ENCODE measurements at places on chromosomes 12 and 14. TPM values are rescaled to one million over a fixed set of nuclear protein-coding genes. Genes with fewer than 3 reads are reported as not detected.

GRCh38 chr12:25051171-25051570 is 102.3 kb upstream of the BCAT1 start:
- no peaks in the 10 kb centered on the region for H3K36me3 ChIP-seq
- no peaks in the 10 kb centered on the region for H3K27me3 ChIP-seq
- peaks cover 28% of the 10 kb centered on the region for H3K4me1 ChIP-seq
- no peak overlapping the region for H3K4me3 ChIP-seq
- peak overlapping the region; percentile 83 for H3K27ac ChIP-seq

The RHNO1 gene
- 12.8 TPM for total RNA-seq

DNA sequence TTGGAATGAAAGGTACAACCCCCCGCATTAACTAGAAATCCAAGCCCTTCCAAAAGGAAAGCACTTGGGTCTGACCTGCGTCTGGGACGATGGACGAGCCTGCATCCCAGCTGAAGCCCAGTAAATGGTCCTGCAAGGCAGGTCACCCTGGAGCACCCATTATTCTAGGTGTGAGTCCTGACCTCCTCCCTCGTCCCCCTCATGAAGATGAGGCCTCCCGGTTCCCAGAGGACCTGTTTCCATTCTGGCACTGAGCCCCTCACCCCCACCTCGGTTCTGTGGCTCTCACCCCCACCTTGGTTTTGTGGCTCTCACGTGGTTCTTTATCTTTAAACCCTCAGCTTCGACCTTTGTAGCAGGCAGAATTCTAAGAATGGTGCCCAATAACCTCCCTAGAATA is 7.3 kb downstream of the IFI27 start:
- H3K4me3 ChIP-seq = no peak overlapping the region
- H3K27ac ChIP-seq = no peak overlapping the region
- H3K4me1 ChIP-seq = peaks cover 9% of the 10 kb centered on the region
- no peaks in the 10 kb centered on the region for H3K27me3 ChIP-seq

The RFX4 gene
- total RNA-seq = not detected

The PIANP gene
- total RNA-seq = 0.18 TPM

The RASSF9 gene
- total RNA-seq = 11.0 TPM

The PMCH gene
- not detected for total RNA-seq

The REM2 gene
- total RNA-seq = 0.83 TPM

GRCh38 chr12:93982771-93983315 is 165.5 kb upstream of the PLXNC1 start:
- H3K4me1 ChIP-seq = peaks cover 8% of the 10 kb centered on the region
- H3K27ac ChIP-seq = no peak overlapping the region
- no peaks in the 10 kb centered on the region for H3K27me3 ChIP-seq
- H3K4me3 ChIP-seq = no peak overlapping the region
- DNase-seq = no peak
- H3K36me3 ChIP-seq = no peaks in the 10 kb centered on the region

- DNase-seq = no peak
- H3K4me3 ChIP-seq = peak overlapping the region; percentile 75
- peak overlapping the region; percentile 87 for H3K27ac ChIP-seq
- no peaks in the 10 kb centered on the region for H3K27me3 ChIP-seq
Observed at GRCh38 chr14:102525219-102525928, 15.8 kb upstream of the ANKRD9 start.

The CABP1 gene
- total RNA-seq = 0.30 TPM

DNA sequence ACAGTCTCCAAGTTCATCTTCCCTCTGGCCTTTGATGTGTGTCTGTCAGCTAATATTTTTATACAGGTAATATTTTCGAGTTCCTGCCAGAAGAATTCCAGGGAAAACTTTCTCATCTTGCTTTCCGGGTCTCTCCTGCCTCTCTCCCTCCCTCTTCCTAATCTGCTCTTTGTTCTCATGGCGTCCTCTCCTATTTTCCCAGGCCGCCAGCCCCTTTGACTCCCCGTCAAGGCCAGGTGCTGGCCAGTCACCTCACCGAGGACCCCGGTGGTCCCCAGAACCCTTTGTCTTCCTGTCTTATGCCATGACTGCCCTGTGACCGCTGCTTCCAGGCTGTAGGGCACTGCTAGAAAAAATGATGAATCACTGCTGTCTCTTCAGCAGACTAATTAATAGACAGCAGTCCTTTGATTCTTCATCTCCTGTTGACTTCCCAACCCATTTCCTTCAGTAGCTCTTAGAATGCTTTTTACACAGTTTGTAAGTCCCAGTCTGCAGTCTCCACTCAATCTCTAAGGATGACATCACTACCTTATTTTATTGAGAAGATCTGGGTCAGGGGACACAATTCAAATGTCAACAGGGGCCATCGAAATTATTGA is 40.7 kb downstream of the PPFIBP1 start:
- H3K4me1 ChIP-seq = peaks cover 28% of the 10 kb centered on the region
- H3K27ac ChIP-seq = no peak overlapping the region
- DNase-seq = no peak
- no peak overlapping the region for H3K4me3 ChIP-seq

DNA sequence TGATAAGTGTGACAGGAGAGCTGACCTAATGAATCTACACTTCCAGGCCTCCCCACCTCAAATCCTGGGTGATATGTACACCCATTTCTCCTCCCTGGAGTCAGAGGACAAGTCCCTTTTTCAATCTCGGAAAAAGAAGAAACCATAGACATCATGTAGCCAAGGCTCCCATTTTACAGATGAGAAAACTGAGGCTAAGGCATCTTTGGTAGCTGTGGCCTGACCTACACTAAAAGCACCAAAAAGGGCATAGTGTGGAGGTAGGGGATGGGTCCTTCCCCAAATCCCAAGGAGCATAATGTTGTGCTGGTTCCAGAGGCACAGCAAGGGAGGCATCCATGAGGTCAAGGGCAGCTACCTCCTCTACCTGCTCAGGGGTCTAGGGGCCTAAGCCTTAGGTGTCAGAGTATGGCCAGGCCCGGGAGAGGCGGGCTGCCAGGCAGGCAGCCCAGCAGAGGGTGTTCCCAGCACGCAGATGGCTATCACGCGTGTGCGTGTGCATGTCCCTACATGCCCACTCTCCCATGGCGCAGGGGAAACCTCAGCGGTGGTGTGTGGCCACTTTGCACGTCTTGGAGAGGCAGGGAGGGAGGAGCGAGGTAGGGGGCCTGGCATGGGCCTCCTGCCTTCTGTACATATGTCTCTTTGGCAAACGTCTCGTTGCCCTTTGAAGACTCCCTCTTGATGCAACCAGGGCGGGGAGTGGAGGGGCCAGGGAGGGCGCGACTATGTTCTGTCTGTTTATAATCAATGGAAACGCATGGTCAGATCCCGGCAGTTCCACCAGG is 2.5 kb downstream of the PGF start:
- H3K4me1 ChIP-seq = peaks cover 14% of the 10 kb centered on the region
- H3K27me3 ChIP-seq = peaks cover 21% of the 10 kb centered on the region
- peak overlapping the region; percentile 60 for H3K4me3 ChIP-seq
- no peak for DNase-seq
- no peak overlapping the region for H3K27ac ChIP-seq
- H3K36me3 ChIP-seq = no peaks in the 10 kb centered on the region

The RNASE3 gene
- not detected for total RNA-seq

The CCDC196 gene
- total RNA-seq = not detected

DNA sequence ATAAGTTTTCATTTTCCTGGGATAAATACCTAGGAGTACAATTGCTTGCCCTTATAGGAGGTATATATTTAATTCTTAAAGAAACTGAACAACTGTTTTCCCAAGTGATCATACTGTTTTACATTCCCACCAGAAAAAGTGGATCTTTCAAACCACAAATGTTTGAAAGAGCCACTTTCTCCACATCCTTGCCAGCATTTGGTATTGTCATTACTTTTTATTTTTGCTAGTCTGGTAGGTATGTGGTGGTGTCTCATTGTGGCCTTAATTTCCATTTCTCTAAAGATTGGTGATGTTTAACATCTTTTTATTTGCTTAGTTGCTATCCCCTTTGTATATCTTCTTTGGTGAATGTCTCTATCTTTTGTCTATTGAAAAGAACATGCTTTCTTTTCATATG is 50.6 kb downstream of the CCDC91 start:
- no peaks in the 10 kb centered on the region for H3K36me3 ChIP-seq
- no peak for DNase-seq
- no peak overlapping the region for H3K4me3 ChIP-seq
- no peaks in the 10 kb centered on the region for H3K27me3 ChIP-seq
- no peak overlapping the region for H3K27ac ChIP-seq

The BRMS1L gene
- 5.5 TPM for total RNA-seq

DNA sequence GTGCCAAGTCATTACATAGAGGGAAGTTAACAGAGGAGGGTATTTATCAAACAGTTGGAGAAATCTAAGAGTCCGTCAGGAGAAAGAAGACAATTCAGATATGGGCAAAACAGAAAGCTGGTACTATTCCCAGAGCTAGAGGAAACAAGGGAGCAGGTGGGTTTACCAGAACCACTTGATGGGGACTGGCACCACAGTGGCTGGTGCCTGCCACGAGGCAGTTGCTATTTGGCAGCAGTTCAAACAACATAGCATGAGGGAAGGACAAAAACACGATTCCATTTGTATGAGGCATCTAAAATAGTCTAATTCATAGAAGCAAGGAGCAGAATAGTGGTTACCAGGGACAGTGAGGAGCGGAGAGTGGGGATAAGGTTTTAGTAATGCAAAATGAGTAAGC is 24.6 kb upstream of the KLRD1 start:
- H3K27ac ChIP-seq = no peak overlapping the region
- no peaks in the 10 kb centered on the region for H3K27me3 ChIP-seq
- H3K4me3 ChIP-seq = no peak overlapping the region
- no peaks in the 10 kb centered on the region for H3K36me3 ChIP-seq
- H3K4me1 ChIP-seq = no peaks in the 10 kb centered on the region

DNA sequence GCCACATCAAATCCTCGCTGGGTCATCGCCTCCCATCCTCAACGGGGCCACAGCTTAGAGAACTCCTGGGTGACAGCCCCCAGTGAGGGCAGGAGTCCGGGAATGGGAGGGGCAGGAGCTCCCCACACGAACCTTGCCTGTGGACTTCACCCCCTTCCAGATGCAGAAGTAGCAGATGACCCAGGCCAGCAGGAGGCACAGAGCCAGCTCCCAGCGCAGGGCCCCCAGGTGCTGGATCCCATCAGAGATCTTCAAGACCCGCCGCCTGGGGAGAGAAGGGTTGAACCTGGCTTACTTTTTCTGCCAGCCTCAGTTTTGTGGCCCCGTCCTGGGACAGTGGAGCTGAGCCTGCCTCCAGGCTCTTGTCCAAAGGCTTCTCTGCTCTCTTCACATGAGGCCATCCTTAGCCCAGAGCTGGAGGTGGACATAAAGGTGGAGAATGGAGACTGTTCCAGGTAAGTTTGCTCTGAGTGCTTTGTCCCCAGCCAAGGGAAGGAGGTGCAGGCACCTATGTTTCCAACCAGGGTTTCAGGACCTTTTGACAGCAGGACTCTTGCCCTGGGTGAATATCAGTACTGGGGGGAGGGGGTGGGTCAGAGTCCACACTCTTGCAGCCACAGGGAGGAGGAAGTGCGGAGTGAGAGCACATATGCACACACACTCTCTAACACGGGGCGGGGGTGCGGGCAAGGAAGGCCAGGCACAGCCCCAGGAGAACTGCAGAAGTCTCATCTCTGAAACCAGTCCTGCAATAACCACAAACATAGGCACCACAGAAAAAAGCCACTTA is 23.3 kb upstream of the SLC6A12 start:
- H3K4me1 ChIP-seq = peaks cover 4% of the 10 kb centered on the region
- no peaks in the 10 kb centered on the region for H3K27me3 ChIP-seq
- no peak overlapping the region for H3K27ac ChIP-seq

DNA sequence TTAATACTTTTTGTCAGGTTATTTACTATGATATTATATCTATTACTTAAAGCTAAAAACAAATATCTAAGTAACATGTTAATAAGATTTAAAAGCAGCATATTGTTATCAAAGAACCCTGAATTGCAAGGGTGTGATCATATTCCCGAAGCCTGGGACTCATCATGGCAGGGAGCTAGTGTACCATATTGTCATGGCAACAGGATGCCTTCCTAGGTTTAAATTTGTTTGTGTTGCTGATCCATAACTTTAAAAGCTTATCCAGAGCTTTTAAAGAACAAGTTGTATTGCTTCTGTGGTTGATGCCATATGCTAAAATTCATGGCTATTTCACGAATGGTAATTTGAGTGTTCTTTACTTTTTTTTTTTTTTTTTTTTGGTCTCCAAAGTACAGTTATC is 500.5 kb downstream of the NAV3 start:
- no peak overlapping the region for H3K27ac ChIP-seq
- no peaks in the 10 kb centered on the region for H3K36me3 ChIP-seq
- no peaks in the 10 kb centered on the region for H3K27me3 ChIP-seq

DNA sequence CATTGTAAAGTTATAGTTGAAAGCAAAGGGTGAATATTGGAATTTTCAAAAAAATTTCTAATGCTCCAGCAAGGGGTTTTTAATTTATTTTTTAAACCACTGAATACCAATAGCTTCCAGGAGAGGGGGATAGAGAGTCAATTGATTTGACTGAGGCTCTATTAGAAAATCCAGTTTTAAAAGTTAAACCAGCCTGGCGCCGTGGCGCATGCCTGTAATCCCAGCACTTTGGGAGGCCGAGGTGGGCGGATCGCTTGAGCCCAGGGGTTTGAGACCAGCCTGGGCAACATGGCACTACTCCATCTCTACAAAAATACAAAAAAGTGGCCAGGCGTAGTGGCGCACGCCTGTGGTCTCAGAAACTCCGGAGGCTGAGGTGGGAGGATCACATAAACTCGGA is 150.1 kb downstream of the SLC38A4 start:
- no peak overlapping the region for H3K4me3 ChIP-seq
- H3K36me3 ChIP-seq = no peaks in the 10 kb centered on the region
- no peak overlapping the region for H3K27ac ChIP-seq
- H3K4me1 ChIP-seq = no peaks in the 10 kb centered on the region

The SMOC1 gene
- total RNA-seq = 1.1 TPM

The CPNE8 gene
- total RNA-seq = 33.0 TPM

GRCh38 chr14:88188745-88189416 is 134.2 kb downstream of the KCNK10 start:
- no peak for DNase-seq
- peaks cover 7% of the 10 kb centered on the region for H3K4me1 ChIP-seq
- peaks cover 16% of the 10 kb centered on the region for H3K27me3 ChIP-seq
- no peaks in the 10 kb centered on the region for H3K36me3 ChIP-seq

GRCh38 chr12:104604070-104604994 is 147.6 kb downstream of the CHST11 start:
- H3K4me1 ChIP-seq = peaks cover 72% of the 10 kb centered on the region
- DNase-seq = peak; percentile 83
- no peaks in the 10 kb centered on the region for H3K36me3 ChIP-seq
- no peaks in the 10 kb centered on the region for H3K27me3 ChIP-seq
- peak overlapping the region; percentile 1 for H3K4me3 ChIP-seq

The TSPAN8 gene
- 15.3 TPM for total RNA-seq

DNA sequence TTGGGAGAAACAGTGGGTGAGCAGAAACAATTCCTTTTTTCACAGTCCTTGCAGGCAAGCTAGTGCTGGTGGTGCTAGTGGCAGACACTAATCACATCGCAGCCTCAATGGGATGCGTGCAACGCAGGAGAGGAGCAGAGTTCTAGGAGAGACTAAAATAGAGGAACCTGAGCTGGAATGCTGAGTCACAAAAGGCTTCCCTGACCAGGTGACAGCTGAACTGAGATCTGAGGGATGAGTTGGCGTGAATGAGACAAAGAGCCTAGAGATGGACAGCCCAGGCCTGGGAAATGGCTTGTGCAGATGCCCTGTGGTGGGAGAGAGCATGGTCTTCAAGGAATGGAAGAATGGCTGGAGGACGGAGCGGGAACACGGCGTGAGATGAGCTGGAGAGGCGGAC is 25.8 kb downstream of the ACADS start:
- no peak for DNase-seq
- no peak overlapping the region for H3K27ac ChIP-seq
- H3K4me3 ChIP-seq = no peak overlapping the region
- H3K36me3 ChIP-seq = no peaks in the 10 kb centered on the region

GRCh38 chr14:30553311-30553989 is 5.5 kb upstream of the G2E3 start:
- peaks cover 5% of the 10 kb centered on the region for H3K27me3 ChIP-seq
- no peak overlapping the region for H3K4me3 ChIP-seq
- H3K4me1 ChIP-seq = no peaks in the 10 kb centered on the region
- no peak overlapping the region for H3K27ac ChIP-seq
- DNase-seq = no peak

Data from lower lobe of right lung (tissue), 2 donors.